Daoy (cell line): ENCODE measurements at places on chromosomes 4 and X. TPM values are rescaled to one million over a fixed set of nuclear protein-coding genes. Genes with fewer than 3 reads are reported as not detected.

The RAB40AL gene
- total RNA-seq = 0.40 TPM in 1 of 2 replicates, not detected in the other

The CT83 gene
- total RNA-seq = not detected in 2 replicates

The RHOH gene
- not detected in 2 replicates for total RNA-seq

DNA sequence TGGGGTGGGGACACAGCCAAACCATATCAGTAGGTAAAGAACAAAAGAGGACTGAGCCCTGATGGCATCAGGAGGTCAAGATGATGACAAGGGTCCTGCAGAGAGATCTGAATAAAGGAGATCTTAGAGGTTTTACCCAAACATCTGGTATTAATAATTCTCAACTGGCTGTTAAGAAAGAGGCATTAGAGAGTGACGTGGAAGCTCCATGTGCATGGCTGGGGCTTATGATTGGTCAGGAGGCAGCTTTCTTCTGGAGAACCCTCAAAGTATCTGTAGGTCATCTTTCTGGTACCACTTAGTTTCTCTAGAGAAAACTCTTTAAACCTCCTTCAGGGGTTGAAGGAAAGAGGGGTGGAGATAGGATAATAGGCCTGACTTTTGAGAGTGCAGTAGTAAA, 18.7 kb downstream of the MGST2 start:
- no peak for DNase-seq

DNA sequence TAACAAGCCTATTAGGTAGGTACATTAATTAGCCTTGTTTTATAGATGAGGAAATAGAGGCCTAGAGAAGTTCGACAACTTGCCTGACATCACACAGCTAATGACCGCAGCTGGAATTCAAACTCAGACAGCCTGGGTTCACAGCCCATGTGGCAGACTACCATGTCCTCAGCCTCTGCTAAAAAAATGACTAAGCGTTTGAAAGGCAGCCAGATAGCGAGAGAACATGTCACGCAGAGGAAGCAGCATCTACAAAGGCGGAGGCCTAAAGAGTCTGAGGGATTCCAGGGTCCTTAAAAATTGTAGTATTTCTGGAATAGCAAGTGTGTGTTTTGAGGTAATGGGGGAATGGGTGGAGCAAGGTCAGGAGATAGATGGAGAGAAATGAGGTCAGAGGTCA, 33.2 kb upstream of the BMP15 start:
- DNase-seq = peak; percentile 11

DNA sequence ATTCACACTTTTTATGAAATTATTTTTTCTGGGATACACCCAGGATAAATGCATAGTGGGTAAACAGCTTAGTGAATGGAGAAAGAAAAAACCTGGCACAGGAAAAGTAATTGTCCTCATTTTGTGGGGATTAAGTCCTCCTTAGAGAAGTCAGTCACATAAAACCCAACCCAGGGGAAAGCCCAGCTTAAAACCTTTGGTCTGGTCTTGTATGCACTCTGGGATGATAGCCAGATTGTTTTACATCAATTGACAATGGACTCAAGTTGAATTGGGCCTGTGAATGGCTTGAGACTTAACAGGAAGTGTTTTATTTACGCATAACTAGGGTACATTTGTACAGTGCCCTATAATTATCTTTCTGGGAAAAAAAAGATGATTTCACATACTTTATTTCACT, 561.3 kb upstream of the GRIA3 start:
- DNase-seq = no peak

DNA sequence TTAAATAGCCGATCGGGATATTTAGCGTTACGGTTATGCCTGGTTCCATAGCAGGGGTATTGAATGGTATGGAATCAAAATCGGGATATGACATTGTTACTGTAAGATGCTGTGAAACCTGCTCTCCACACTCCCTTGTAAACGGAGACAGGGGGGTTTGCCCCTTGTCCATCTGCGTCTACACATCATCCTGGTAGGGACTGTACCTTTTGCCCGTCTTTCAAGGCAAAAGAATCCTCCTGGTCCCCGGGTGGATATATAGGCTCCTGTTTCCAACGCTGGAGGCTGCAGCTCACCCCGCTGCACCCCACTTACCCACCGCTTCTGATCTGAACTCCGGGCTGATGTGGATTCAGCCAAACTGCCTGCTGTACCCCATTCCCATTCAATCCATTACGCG, 189.1 kb downstream of the SHOX start:
- DNase-seq = no peak

DNA sequence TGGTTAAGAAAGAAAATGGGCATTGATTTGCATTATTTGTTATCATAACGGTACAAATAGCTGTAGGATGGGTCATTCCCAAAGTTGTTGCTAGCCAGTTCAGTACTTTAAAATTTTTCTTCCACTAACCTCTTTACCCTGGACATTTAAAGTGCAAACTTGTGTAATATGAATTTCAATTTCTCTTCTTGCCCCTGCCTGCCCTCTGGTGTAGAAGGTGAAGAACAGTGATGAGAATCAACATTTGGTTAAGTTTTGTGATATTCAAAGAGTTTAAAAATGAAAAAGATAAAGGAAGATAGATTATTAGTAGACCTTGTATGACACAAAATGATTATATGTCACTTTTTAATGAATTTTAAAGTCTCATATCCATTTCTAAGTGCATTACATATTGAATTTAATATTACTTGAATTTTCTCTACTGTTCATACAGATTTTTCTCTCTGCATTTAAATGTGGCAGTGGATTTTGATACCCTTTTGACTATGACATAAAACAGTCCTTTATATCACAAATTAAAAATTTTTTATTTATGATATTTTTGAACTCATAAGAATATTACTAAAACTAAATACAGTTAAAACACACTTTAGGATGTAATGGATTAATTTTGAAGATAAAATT, 337.7 kb downstream of the BMPR1B start:
- DNase-seq = no peak

DNA sequence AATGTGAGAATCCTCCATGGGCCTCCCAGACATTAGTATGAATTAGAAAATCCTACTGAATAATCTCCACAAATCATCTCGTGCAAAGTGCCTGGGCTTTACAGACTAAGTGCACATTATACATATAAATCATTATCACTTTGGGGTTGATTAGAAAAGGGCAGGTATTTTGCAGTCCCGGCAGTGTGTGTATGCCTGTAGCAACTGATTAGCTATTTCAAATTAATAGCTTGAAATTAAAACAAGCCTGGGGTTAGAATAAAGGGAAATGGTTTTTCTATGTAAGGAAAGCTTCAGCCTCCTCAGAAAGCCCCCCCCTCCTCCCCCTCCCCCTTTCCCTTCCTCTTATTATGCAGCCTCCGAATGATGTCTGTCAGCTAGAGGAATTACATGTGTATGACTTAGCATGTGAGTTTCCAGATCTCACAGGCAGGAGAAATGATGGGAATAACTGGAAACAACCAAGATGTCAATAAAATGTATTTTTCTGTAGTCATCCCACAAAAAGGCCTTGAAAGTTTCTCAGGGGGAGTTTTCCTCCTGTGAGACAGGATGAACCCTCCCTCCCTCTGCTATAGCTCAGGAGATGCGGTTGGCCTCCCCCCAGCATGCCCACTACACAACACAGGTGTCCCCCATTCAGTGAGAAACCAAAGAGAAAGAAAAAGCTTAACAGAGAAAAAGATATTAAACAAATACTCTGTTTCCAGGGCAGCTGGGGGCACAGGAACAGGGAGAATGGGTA, 41.2 kb upstream of the RASGEF1B start:
- DNase-seq = no peak

DNA sequence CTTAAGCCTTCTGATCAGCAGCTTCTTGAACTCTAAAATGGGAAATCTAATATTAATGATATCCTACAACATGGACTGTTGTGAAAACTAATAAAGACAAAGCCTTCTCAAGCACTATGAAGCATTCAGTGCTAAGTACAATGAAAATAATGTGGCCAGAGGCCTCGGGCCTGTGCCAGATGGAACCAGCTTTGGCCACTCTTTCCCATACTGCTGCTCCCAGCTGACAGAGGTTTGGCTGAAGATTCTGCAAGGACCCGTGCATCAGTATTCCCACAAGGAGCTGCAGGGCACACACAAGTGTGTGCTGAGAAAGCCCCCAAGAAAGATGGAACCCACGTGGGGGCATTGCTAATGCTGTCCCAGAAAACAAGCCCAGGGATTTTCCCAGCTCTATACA, 60.5 kb upstream of the RPL34 start:
- no peak for DNase-seq
